NCI-H146 (cell line): ENCODE measurements at places on chromosomes 6 and 20.

DNA sequence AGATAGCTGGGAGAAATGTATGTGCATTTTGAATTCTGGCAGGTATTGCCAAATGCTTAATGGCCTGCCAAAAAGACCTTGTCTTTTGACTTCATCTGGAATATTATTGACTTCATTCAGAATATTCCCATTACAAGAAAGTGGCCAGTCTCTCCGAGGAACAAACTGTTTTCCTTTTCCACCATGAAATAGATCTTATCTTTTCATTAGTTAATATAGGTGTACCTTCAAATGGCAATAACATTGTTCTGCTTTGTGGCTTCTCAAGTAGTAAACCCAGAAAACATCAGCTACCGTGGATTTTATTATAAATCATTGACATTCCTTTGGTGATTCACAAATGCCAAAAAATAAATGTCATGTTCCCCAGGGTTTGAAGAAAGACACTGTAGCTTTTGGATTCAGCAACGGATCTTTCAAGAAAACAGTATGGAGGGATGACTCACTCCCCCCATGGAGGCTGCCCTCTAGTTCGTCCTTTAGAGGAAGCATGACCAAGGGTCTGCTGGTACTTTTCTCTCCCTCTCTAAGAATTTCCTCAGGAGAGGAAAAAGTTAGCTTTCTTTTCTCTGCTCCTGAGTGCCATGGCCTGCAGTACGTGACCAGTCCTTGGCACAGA is 1.1 kb upstream of the RNF182 start:
- DNase-seq = no peak

- no peak for DNase-seq
Observed at GRCh38 chr20:62918147-62918546, 8.2 kb downstream of the DIDO1 start.

GRCh38 chr6:170032706-170033309 is 258.1 kb downstream of the DLL1 start:
- no peak for DNase-seq

GRCh38 chr6:138176652-138177232 is 15.0 kb downstream of the ARFGEF3 start:
- DNase-seq = no peak

- DNase-seq = no peak
Observed at GRCh38 chr20:21259346-21259745, 43.8 kb upstream of the XRN2 start.

DNA sequence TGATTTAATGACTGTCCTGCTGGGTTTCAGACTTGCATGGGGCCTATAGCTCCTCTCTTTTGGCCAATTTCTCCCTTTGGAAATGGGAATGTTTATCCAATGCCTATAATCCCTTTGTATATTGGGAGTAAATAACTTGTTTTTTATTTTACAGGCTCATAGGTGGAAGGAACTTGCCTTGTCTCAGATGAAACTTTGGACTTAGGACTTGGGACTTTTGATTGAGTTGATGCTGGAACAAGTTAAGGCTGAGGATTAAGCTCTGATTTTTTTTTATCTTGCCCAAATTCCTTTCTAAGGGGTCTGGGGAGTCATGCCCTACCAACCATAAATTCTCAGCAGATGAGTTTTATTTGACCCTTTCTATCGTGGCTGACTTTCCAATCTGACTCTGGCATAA is 23.5 kb downstream of the WDR27 start:
- no peak for DNase-seq

DNA sequence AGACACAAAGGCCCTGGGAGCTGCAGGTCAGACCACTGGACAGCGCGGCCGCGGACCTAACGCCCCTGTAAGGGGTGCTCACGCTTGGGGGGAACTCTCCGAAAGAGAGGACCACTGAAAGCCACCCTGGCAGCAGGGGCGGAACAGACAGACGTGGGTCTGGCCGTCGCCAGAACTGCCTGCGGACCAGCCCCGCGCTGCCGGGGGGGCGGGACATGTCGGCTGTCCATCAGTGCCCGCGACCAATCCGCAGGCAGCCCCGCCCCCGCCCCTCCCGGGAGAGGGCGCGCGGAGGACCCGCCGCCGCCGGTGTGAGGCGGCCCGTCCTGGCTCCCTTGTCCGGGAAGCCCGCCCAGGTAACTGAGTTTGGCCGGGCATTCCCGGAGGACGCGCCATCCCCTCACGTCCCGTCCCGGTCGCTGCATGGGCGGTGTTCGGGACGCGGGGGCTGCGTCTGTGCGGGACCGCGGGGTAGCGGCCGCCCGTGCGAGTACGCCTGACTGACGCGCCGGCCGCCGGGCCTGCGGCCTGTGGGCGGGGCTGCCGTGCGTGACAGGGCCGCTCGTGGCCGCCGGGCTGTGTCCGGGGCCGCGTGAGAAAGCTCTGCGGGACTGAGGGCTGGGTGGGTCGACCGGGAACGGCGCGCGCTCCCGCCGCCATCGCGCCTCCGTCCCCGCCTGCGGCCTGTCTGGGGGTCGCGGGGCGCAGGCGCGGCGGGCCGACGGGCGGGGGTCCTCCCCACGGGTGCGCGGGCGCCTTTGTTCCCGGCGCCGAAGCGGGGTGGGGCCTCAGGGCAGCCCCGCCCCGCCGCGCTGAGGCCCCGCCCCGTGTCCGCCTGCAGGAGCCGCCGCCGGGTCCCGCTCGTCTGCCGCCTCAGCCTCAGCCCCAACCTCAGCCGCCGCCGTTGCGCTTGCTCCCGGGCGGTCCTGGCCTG is at the start of gene PLCG1:
Gene PLCG1 (plus strand): TSS at position 864 of the 934 bp plus-strand sequence. CDS start 99 bp downstream, outside the sequence.
- peak; percentile 92 for DNase-seq

GRCh38 chr6:108585921-108586536 is 25.3 kb downstream of the FOXO3 start:
- no peak for DNase-seq

DNA sequence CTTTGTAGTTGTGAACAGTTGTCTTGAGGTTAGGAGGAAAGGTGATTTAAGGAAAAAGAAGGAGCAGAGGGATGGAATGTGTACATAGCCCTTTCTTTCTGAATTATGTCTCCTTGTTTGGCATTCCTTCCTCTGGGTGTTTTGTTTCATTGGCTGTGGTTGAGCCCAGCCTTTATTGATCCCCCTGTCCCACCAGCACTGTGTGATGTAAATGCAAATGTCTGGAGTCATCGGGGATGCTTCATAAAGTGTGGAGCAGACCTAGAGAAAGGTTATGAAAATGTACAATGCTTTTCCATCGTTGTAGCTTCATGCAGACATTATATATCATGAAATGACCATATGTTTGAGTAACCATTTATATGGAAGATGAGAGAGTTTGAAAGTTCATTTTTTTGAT is 164.5 kb downstream of the PLCB1 start:
- DNase-seq = no peak

GRCh38 chr20:6660441-6660840 is 107.0 kb upstream of the BMP2 start:
- no peak for DNase-seq

GRCh38 chr20:49698477-49698876 is 15.2 kb downstream of the B4GALT5 start:
- no peak for DNase-seq

DNA sequence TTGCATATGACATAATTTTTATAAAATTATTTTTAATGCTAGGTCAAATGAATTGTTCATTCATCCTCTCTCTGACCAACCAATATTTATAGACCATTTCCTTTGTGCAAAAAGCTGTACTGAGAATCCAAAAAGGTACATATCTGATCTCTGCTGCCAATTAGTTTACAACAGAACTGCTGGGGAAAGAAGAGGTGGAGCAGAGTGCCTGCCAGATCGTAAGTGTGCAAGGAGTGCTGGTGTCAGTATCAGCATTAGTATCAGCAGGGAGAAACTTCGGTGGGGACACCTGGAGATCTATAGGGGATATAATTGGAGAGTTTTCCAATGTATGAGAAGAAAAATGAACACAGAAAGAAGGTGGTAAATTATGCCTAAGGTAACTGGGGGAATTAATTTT is 63.3 kb upstream of the ASF1A start:
- DNase-seq = no peak

- DNase-seq = no peak
Observed at GRCh38 chr6:37876843-37877242, 57.3 kb downstream of the ZFAND3 start.

DNA sequence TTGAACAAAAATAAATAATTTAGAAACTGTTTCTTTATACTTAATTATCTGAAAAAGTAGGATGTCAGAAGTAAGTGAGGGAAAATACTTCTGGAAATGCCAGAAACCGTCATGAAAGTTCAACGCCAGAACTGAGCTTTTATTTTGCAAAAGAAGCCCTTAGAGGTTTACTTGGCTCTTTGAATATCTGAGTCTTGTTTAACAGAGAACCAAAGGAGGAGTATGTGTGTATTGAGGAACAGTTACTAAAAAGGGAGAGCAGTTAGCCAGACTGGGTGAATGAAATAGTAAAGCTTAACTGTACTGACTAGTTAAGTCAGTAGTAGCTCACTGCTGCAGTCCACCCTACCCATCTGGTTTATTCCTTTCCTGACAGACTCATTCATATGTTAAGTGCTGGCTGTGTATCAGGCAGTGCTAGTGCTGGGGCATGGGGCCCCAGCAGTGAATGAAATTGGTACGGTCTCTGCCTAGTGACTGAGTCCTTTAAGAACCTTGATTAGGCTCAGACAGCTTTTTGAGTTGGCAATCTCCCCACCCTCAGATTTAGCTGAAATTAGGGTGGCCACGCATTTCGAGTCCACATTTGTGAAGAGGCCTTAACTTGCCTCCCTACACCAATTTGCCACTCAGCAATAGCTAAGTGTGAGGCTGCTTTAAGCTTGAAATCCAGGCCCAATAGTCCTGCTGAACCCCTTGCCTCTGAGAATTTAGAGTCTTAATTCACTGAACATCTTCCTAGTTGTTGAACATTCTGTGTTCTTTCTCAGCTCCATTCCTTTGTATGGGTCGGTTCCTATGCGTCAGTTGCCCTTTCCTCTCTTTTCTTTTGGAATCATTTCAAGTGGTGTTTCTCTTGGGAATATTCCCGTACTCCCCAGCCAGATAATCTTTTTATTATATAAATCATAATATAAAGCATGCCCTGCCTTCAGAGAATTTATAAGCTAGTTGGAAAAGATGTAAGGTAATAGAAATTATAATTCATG is 20.2 kb downstream of the MAP3K4 start:
- DNase-seq = no peak

- no peak for DNase-seq
Observed at GRCh38 chr6:11869672-11870340, 91.2 kb upstream of the ADTRP start.

GRCh38 chr6:35842381-35842780 is 37.2 kb downstream of the LHFPL5 start:
- DNase-seq = no peak

DNA sequence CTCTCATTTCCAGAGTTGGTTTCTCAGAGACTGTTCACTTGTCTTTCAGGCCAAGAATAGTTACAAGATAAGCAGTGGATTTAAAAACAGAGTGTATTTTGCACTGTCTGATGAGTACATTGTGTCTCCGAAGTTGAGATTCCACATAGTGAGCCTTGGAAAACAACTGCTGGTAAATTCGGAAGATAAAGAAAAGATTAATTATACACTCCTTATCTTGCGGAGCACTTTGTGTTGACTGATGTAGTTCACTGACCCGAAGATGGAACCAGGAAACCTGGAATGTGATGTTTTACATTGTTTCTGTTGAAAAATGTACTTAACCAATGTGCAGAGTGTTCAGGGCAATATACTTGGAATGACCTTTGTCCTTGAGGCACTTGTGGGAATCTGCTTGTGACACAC is 51.0 kb downstream of the ANKS1A start:
- no peak for DNase-seq

DNA sequence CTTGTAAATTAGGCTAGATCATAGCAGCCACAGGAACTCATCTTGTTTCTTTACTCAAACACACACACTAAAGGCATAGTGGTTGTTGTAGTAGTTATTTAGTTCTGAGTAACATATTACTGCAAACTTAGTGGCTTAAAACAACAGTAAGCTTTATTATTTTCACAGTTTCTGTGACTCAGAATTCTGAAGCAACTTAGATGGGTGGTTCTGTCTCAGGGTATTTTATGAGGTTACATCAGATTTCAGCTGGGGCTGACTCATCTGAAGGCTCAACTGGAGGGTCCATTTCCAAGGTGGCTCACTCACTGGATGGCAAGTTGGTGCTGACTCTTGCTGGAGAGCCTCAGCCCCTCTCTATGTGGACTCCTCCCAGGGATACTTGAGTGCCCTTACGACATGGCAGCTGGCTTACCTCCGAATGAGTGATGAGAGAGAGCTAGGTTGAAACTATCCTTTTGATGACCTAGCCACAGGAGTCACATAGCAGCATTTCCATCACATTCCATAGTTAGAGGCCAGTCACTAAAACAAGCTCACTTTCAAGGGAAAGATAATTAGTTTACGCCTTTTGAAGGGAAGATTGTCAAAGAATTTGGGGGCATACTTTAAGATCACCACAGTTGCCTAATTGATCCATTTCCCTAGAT is 136.5 kb upstream of the PRND start:
- no peak for DNase-seq

DNA sequence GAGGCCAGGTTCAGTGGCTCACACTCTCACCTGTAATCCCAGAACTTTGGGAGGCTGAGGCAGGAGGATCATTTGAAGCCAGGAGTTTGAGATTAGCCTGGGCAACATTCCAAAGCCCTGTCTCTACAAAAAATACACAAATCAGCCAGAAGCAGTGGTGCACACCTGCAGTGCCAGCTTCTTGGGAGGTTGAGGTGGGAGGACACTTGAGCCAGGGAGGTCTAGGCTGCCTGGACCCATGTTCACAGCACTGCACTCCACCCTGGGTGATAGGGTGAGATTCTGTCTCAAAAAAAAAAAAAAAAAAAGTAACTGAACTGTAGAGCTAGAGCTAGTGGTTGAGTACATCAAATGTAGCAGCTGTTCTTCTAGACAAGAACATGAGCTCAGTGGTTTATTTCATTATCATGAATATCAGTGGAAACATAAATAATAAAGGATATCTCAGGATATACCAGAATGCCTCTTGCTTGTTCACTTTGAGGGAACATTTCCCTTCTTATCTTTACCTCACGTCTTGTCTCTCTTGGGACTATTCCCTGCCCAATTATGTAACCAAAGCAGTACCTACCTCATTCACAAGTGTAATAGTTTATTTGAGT is 17.6 kb downstream of the NANP start:
- no peak for DNase-seq

GRCh38 chr6:101613556-101613955 is 220.0 kb downstream of the GRIK2 start:
- no peak for DNase-seq

- DNase-seq = no peak
Observed at GRCh38 chr6:134171517-134171916, 119.1 kb upstream of the SLC2A12 start.

DNA sequence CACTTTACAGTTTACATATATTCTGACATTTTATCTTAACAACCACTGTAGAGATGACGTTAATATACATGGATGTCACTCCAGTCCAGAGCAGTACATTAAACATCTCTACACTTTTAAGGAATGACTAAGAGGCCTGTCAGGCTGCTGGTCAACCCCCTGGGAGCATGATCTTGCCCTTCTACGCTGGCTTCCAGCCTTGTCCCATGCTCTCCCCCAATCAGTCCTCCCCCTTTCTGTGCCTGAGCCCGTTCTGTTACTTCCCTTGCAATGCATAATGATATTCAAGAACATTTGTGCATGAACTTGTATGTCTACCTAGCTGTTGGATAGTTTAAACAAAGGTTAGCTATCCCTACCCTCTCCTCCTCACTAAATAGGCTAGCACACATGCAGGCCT is 40.5 kb upstream of the PLCB4 start:
- no peak for DNase-seq
